ENCODE measurements at places on chromosomes 7 and 10.

DNA sequence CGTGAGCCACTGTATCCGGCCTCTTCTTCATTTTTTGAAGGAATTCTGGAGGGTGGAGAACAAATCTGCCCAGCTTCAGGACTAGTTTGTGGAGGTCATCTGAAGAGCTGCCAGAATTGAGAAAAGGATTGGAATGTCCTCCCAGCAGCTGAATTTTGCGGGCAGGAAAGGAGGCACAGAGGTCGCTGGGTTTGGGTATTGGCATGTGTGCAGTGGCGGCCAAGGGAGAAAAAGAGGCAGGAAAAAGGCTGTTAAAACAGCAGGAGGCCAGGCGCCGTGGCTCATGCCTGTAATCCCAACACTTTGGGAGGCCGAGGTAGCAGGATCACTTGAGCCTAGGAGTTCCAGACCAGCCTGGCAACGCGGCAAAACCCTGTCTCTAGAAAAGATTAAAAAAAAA is 80.4 kb downstream of the HIP1 start:
- DNase-seq: no peak

DNA sequence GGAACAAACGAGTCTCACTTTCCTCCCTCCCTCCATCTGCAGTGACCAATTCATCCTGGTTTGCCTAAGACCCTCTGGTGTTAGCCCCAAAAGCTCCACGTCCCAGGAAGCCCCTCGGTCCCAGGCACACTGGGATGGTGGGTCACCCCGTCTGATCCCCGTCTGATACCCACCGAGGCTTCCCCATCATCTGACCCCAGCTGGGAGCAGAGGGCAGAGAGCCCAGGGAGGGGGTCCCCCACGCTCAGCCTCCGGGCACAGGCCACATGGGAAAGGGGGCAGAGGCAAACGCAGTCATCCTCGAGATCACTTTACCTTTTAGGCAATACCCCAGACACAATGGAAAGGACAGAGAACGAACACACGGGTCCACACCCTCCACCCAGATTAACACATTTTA is 291.6 kb upstream of the PPP2R2D start:
- DNase-seq: no peak

GRCh38 chr7:111091593-111092358 is 849 bp downstream of the LRRN3 start:
- no peak for DNase-seq

- no peak for DNase-seq
Measured at GRCh38 chr10:26931223-26931622, 70.5 kb upstream of the ABI1 start.

- DNase-seq: no peak
Measured at GRCh38 chr10:25398680-25399079, 223.9 kb downstream of the GPR158 start.

GRCh38 chr10:26445411-26446031 is 7.4 kb downstream of the APBB1IP start:
- DNase-seq: no peak

- DNase-seq: peak; percentile 68
Measured at GRCh38 chr7:82605247-82605864, 161.8 kb upstream of the CACNA2D1 start.

Data from NCI-H2081 treated with DMSO at 0.1 percent for 48 hours (cell line).